ENCODE measurements at places on chromosomes 2 and 18. TPM values are rescaled to one million over a fixed set of nuclear protein-coding genes. Genes with fewer than 3 reads are reported as not detected.

GRCh38 chr2:112024896-112025491 is 30.1 kb upstream of the TMEM87B start:
- DNase-seq: no peak

DNA sequence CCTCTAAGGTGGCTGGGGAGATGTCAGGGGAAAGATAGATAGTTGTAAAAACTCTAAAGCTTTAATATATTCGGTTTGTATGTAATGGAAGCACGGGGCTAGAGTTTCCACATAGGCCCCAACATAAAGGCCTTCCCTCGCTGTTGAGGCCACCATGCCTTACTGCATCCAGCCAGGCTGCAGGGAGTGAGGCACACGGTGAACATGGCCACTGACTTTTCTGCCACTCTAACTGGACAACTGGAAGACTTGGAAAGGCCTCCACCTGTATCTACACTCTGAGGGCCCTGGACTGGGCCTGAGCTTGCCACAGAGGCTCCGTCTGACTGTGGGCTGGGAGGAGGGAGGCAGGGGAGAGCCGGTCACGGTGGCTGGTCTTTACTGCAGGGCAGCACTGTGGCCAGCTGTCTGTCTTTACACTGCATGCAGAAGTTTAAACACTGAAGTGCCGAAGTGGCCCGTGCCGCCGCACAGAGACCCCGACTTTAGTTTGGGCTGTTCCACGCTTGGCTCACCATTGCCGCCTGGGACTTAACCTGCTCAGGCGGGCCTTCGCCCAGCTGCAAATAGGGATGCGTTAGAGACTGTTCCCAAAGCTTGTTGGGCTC is 66.7 kb downstream of the EMILIN2 start:
- DNase-seq: no peak

Gene AQP12B
- total RNA-seq: not detected

Gene RBM43
- 4.3 TPM for total RNA-seq

Data from pulmonary artery endothelial cell (primary cell).